NCI-H2107 (cell line): ENCODE measurements at places on chromosomes 5 and 9.

DNA sequence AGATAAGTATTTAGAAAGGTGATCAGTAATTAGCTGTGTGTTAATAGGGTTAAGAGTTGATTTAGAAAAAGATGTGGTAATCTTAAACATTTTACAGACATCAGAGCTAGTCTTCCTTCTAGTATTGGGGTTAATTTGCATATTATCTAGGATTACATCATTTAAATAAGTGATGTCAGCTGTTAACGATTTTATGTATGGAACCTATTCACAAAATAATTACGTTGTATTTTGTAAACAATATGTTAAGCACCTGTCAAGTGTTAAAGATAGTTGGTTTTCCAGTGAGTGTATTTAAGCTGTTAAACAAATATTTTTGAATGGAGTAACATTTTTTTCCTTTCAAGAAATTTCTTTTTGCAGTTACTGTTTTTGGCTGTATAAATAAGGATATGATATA, 2.2 kb downstream of the DCP2 start:
- no peak for DNase-seq

GRCh38 chr5:168889039-168889438, 309.9 kb upstream of the PANK3 start:
- no peak for DNase-seq

DNA sequence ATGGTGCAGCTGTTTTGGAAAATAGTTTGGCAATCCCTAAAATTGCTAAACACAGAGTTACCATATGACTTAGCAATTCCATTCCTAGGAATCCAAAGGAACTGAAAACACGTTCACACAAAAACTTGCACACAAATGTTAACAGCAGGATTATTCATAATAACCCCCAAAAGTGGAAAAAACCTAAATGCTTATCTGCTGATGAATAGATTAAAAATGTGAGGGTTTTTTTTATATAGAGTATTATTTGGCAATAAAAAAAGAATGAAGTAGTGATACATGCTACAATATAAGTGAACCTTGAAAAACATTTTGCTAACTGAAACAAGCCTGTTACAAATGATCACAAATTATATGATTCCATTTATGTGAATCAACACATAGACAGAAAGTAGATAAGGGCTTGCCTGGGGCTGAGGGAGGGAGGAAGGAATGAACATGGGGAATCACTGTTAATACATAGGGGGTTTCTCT, 45.1 kb upstream of the TRIO start:
- no peak for DNase-seq

GRCh38 chr5:62596096-62596495, 17.5 kb downstream of the LRRC70 start:
- no peak for DNase-seq

DNA sequence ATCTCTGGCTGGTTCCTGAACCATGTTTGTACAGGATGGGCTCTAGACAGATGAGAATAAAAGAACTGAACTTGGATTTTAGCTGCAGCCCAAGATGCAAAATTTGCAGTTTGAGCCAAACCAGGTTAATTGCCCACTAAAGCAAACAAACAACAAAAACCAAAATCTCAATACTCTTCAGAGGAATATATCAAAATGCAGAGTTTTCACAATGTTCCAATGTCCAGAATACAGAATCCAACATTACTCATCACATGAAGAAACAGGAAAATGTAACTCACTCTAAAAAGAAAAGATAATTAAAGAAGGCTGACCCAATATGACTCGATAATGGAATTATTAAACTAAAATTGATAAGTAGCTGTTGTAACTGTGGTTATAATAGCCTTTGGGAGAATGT, 20.4 kb downstream of the FOXI1 start:
- no peak for DNase-seq

GRCh38 chr5:128081111-128081851, 2.3 kb upstream of the SLC12A2 start:
- DNase-seq, result no peak
